ENCODE measurements at places on chromosomes 5 and 9.

DNA sequence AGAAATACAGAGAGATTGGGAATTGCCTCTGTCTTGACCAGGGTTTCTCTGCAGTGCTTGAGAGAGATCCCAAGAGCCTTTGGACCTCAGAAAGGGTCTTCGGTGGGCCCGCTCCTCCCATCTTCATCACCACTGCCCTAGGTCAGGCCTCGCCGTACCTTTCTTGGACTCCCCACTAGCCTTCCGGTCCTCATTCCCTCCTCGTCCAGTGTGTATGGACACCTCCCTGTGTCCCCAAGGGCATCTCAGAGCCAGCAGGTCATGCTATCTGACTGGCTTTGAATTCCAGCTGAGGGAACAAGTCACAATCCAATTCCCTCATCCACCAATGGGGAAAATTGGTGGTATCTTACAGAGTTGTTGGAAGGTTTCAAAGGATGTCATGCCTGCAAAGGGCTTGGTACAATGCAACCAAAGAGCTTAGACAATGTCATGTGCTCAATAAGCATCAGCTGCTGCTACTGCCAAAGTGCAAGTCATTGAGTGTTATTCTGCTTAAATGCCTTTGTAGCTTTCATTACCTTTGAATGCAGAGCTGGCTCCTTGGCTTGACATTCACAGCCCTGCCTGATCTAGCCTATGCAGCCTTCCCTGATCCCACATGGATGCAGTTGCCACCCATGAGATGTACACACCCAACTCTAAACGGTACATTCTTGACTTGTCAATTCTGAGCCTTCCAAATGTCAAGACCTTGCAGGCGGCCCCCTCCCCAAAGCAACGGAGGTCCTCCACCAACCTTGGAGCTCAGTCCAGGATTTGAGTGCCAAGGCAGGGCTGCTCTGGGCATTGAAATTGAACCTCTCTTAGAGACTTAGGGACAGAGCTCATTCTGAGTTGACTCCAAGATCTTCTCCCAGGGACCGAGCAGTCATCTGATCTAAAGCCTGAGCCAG is 58.0 kb downstream of the HRH2 start:
- DNase-seq, result no peak

GRCh38 chr5:35316611-35317274 is 86.5 kb upstream of the PRLR start:
- DNase-seq, result no peak

DNA sequence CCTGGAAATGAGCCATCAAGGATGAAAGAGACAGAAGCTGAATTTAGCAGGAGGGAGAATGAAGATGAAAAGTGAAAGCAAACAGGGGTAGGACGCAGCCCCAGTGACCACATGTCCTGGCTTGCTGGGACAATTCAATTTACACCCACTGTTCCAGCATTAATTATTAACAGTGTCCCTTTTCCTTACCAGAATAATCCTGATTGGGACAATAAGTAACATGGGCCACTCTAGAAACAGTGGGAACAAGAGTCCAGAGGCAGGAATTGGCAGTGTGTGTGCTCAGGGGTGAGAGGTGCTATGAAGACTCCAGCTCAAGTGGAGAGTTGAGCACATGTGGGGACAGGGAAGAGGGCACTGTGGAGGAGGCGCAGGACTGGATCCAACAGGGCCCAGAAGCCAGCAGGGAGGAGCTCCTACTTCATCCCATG is 147.1 kb downstream of the C5orf15 start:
- DNase-seq, result no peak

DNA sequence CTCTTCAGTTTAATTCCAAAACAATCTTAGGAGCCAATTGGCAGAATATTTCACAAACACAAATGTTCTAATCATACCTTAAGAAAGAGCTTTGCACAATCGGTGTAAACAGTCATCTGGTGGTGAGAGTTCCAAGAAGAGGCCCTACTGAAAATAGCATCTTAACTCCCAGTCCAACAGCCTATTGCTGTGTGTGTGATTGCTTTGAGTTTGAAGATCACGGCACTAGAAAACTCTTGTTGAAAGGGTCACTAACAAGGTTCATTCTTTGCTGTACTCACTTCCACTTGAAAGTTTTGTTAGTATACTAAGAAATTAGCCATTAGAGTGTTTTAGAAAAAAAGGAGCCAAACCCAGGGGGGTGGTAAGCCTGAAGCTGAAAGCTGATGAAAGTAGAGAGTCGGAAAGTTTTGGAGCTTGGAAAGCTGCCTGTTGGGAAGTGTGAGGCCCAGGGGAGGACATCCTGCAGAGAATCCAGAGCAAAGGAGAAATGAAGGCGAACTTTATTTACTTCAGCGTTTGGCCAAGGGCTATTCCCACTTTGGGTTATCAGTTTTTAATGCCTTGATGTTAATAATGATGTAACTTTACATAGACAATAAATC is 180.3 kb upstream of the GHR start:
- DNase-seq, result no peak

- no peak for DNase-seq
Observed at GRCh38 chr9:100587375-100587774, 9.5 kb downstream of the CAVIN4 start.

DNA sequence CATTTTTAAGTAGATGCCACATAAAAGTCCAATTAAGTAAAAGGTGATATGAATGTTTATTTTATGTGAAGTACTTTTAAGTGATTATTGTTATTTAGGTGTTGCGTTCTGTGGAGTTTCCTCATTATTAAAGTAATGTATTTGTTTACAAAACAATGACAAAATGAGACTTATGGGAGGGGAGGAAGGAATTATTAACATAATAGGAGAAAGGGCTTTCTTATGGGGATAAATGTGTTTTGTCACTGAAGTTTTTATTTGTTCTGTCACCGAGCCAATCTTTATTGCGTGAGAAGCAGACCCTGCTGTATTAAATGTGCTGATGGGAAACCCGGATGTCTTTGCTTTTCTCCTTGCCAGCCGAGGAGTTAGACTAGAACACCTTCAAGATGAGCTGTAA is 44.5 kb downstream of the TRIO start:
- DNase-seq, result no peak

All from activated naive CD4-positive, alpha-beta T cell (primary cell).